ENCODE measurements at places on chromosomes 2 and 18.

DNA sequence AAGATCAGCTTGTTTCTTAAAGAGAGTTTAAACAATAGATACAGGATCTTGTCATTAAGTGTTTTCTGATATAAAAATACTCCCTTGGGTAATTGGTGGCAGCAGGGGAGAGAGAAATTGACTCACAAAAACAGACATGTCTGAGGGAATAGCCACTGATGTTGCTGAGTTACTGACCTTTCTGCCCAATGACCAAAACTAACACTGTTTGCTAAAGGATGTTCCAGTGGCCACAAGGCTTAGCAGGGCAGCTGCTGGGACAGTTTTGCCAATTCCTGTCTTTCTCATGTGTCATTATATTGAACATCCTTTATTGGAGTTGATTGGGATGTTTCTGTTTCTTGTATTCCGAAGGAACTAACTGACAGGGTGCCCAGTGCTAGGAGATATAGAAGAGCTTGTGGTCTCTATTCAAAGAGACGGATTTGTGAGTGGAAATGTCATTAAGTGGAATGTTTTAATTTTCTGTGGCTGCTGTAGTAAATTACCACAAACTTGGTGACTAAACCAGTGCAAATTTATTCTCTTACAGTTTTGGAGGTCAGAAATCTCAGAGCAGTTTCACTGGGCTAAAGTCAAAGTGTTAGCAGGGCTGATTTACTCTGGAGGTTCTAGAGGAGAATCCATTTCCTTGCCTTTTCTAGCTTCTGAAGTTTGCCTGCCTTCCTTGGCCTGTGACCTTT is 124.8 kb upstream of the RMDN2 start:
- no peak for DNase-seq

DNA sequence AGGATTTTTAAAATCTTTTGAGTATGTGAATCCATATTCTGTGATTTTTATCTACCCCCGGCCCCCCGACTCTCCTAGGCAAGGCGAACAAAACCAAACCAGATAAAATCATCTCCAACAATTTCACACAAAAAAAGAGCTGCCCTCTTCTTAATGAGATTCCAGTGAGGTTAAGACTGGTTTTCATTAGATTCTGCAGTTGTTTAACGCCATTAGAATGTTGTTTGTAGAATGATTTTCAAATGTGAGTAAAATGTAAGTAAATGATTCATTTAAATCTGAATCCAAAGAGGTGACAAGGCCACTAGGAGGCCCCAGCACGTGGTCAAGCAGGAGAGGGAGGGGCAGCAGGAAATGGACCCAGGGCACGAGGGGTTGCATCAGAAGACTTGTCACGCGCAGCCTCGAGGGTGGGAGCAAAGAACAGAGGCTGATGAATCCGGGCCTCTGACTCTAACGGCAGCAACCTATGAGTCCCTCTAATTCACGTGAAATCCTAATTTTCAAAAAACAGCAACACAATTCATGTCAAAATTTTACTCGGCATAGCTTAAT is 24.3 kb upstream of the KLHL29 start:
- no peak for DNase-seq

GRCh38 chr2:186675380-186675779 is 18.5 kb upstream of the FAM171B start:
- no peak for DNase-seq

- peak; percentile 16 for DNase-seq
These were observed 118.7 kb upstream of the MSTN start for GRCh38 chr2:190181123-190181669.

- DNase-seq: no peak
These were observed 48.8 kb downstream of the ERBB4 start for GRCh38 chr2:212489719-212490346.
